CD4-positive, alpha-beta memory T cell (primary cell): ENCODE measurements at places on chromosomes 2 and 18.
A peak's percentile ranks its signal among the peaks of the same experiment; 100 is the strongest.

GRCh38 chr2:1675633-1676032 lies 68.7 kb downstream of the PXDN start:
- no peak for DNase-seq

DNA sequence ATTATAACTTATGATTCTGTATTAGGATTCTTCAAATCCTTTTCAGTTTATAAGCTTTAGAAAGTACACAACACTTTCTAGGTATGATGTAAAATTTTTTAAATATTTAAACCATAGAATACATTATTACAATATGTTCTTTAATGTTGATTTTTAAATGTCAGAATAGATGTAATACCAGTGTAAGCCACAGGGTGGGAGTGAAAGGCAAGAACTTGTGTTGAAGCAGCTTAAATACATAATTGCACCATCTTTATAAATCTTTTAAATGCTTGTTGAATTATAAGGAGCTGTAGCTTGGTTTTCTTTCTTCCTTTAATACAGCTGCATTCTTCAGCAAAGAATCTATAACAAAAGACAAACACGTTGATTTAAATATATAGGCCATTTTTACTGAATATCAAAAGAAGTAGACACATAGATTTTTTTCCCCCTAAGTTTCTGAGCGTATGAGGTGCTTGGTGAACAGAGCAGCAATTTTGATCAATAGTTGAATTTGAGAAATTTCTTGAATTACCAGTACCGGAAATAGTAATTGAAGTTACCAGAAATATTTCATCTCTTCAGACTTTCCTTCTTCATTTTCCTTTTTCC lies 63.0 kb downstream of the TANK start:
- DNase-seq, result peak; percentile 49

GRCh38 chr18:2147476-2148230 lies 423.7 kb downstream of the METTL4 start:
- no peak for DNase-seq

- no peak for DNase-seq
These were observed 70.8 kb downstream of the QPCT start for GRCh38 chr2:37415128-37415820.

DNA sequence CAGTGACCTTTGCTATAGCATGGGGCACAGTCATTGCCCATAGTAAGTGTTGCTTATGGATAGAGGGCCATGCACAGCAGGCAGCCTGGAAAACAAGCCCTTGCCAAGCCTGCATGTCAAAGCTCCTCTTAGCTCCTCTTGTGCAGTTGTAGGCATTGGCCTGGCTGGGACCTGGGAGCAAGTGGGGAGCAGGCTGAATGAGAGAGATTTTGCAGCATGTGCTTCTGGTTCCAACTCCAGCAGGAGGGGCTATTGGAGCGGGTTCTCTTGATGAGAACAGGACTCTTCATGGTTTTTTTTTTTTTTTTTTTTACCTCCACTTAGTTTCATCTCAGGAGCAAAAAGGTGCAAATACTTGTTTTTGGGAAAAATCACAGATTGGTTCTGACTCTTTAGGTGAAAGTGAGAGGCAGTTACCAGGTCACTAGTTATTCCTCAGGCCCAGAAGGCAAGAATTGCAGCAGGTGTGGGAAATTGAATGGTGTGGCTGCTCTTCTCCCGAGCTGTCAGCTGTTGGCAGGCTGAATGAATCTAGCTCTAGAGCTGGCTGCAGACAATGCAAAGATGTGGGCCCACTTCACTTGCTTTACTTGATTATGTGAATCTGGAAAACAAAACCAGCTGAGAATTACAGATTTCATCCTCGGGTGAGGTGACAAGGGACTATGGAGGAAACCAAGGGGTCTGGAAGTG lies 95.9 kb downstream of the MAP4K4 start:
- DNase-seq, result no peak

DNA sequence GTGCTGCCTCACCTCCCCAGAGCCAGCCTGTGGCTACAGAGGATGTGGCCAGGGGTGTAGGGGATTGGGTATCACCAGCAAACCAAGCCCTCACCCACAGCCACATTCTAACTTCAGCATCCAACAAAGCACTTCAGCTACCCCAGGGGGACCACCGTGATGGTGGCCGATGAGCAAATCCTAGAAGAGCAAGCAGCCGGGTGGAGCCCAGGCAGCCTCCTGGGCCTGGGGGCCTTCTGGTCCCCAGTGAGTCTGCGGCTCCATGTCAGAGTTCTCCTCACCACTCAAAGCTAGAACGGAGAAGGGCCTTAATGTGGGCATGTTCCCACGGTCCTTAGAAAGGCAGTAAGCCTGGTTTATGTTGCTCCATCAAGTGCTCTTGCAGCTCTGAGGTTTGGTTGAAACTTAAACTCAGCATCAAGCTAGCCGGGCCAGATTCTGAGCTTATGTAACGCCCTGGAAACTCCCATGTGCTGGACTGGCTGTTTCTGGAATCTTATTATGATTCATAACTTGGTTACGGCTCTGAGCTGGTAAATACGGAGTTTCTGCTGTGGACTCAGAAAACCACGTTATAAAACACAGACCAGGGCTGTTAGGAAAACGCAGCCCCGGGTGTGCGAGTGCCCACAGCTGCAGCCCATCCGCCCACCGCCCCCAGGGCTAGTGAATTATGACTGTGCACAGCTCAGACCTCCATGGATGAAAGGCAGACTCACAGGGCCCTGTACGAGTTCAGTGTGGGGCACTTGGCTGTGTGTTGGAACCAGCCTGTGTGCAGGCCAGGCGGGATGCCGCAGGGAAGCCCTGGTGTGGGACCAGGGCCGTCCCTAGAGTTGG lies 99.8 kb downstream of the SEPTIN10 start:
- no peak for DNase-seq

GRCh38 chr2:36570416-36570815 lies 27.6 kb downstream of the FEZ2 start:
- DNase-seq, result no peak

- no peak for DNase-seq
These were observed 167.9 kb downstream of the TCF4 start for GRCh38 chr18:55419947-55420664.

DNA sequence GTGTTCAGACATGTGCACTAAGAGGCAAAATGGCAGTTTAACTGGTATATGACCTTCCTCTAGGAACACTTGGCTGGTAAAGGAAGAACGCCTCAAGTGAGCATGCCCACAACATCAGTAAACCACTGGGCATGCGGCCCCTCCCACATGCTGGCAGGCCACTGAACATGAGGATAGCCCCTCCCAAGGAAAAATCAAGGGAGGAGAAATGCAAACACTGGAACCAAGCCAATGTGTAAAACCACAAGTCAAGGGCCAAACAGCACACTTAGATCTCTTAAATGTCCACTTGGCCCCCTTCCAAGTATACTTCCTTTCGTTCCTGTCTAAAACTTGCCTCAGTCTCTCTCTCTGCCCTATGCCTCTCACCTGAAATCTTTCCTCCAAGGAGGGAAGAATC lies 980.8 kb downstream of the TSN start:
- DNase-seq, result no peak

- DNase-seq, result peak; percentile 72
These were observed 543 bp downstream of the HADHB start for GRCh38 chr2:26245231-26245732.

GRCh38 chr2:28408764-28409599 lies 16.3 kb downstream of the FOSL2 start:
- peak; percentile 78 for DNase-seq

DNA sequence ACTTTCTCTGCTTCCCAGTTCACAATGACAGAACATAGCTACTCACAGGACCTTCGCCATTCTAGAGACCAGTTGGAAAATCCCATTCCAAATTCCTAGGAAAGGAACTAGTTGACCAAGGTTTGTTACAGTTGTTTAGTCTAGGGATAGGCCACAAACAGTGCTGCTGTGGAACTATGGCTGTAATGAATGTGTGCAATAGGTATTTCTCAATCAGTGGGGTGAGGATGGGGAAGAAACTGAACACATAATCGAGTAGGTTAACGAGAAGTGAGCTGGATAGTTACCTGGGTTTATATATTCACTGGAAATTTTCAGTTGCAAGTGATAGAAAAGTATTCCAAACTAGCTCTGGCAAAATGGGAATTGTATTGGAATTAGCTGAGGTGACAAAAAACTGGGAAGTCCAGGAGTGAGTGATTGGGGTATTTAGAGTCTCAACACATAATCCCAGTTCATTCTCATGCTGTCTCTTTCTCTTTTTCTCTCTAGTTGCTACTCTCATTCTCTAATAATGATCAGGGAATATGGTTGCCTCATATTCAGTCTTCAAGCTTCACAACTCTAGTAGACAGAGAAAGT lies 18.2 kb upstream of the HMSD start:
- no peak for DNase-seq

DNA sequence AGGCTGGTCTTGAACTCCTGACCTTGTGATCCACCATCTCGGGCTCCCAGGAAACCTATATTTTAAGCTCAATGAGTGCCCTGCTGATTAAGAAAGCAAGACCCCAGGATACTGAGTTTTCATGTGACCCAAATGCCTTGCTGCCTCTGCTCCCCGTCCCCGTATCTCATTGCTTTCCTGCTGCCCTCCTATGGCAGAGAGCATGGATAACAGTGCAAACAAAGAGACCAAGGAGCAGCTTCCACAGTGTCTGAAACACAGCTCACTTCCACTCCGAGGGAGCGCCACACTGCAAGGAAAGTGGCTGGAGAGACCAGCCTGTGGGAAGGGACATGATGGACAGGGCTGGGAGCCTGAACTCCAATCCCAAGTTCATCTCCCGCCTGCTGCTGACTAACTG lies 246.8 kb downstream of the TMEM182 start:
- DNase-seq, result no peak

GRCh38 chr2:133633881-133634409 lies 65.7 kb upstream of the NCKAP5 start:
- DNase-seq, result no peak

GRCh38 chr2:100630473-100630977 lies 67.7 kb downstream of the PDCL3 start:
- DNase-seq, result no peak

DNA sequence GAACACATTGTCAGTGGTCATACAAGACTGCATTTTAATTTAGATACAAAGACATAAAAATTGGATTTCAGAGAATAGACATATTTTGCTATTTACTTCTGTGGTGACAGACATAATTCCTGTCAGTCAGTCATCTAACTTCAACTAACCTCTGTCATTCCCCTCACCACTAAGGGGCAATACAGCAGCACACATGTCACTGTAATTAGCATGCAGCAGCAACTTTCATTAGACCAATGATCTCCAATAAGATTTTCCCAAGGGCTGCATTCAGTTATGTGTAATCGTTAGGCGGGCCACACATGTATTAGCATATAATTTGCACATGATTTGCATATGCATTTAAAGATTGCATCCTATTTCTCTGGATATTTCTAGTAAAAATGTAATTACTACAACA lies 624.5 kb downstream of the NR4A2 start:
- DNase-seq, result no peak

DNA sequence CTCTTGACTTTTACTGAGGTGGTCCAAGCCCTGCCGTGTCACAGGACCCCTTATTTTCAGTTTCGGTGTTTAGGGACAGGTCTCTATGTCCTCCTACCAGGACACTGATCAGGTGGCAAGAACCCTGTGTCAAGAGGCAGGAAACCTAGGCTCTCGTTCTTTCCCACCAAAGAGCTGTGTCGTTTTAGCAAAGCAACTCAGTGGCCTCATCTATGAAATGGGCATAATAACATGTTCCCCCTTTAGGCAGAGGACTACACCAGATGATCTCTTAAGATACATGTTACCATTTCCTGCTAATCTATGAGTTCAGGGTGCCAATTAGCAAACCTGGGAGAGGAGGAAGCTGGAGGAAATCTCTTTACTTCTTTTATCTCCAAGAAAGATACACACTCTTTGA lies 1.9 kb downstream of the RAB31 start:
- no peak for DNase-seq

DNA sequence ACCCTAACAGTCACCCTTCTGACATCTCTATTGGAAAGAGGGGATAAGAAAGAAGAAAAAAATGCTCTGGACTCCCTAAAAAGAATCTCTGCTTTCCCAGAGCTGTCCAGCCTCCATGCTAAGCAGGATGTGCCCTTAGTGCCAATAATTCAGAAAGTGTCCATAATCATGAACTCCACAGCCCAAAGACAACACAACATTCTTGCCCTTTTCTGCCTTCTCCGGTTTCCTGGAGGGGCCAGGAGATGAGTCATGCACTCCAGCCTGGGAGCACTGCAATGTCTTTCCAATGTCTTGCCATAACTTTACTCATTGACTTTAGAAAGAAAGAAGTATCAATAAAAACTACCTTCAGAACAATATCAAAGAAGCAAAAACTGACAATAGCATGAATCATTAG lies 44.0 kb downstream of the KLF7 start:
- DNase-seq, result no peak

GRCh38 chr18:75836516-75836915 lies 409.0 kb upstream of the SMIM21 start:
- DNase-seq, result no peak

DNA sequence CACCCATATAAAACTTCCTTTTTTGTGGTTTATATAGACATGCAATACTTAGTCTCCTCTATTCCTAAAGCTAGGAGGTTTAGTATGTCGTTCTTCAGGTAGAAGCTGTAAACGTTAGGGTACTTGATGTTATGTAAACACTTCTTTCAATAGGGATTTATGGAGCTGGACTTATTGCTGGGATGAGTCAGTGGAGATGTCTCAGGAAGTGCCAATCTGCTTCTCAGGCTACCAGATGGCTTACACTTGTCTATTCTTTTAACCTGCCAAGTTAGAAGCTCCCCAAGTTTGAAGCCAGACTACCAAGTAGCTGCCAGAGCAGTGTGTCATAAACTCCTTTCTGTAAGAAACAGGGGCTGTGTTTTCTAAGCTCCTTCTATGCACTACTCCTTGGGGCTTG lies 756.5 kb upstream of the LRRTM1 start:
- no peak for DNase-seq

- no peak for DNase-seq
These were observed 47.9 kb downstream of the ARHGEF33 start for GRCh38 chr2:38937548-38937947.

GRCh38 chr2:222293660-222294630 lies 4.9 kb downstream of the PAX3 start:
- no peak for DNase-seq

- DNase-seq, result no peak
These were observed 3.2 kb downstream of the SP100 start for GRCh38 chr2:230419181-230419580.

DNA sequence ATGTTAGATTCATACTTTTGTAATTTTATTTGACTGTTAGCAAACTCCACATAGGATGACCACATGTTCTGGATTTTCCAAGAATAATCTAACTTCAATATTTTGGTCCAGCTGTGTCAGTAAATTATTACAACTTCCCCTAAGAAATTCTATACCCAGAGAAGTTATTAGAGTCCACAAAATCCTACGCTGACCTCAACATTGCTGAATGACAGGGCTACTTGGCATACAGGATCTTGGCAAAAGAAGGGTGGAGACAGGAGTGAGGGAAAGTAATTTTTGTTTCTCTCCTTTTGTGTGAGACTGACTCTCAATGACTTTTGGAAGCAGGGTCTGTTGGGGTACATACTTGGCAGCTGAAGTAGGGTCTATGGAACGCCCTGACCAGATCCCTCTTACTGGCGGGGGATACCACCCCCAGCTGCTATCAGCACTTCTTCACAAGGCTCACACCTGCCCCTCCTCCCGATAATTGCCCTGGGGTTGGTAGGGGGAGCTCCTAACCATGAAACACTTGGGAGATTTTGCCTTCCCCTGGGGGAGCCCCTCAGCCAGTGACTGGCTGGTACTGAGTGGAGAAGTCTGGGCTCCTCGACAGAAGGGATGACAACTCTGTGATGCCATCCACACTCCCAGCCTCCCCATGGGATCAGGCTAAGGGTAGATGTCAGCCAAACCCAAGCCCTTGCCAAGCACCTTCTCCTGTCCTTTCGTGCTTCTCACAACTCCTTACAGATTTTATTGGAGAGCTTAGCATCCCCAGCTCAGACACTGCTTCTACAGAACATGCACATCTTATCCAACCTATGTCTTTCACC lies 110.6 kb upstream of the FHL2 start:
- DNase-seq, result no peak
